HuH-7 (cell line): ENCODE measurements at places on chromosomes 7 and 10.

- no peak for DNase-seq
These were observed 34.8 kb upstream of the SH2D4B start for GRCh38 chr10:80502621-80503583.

- DNase-seq = no peak
These were observed 3.4 kb upstream of the LFNG start for GRCh38 chr7:2516194-2516555.

- DNase-seq = no peak
These were observed 832 bp downstream of the XRCC2 start for GRCh38 chr7:152674860-152675758.

- DNase-seq = peak; percentile 100
These were observed at the start of gene TPST1 for GRCh38 chr7:66204822-66205740. Gene TPST1, plus strand, starts transcription at chr7:66205334. Its CDS starts 35,092 bp downstream, at chr7:66240426.

GRCh38 chr10:24849501-24850299 is 102.7 kb downstream of the PRTFDC1 start:
- DNase-seq = no peak

DNA sequence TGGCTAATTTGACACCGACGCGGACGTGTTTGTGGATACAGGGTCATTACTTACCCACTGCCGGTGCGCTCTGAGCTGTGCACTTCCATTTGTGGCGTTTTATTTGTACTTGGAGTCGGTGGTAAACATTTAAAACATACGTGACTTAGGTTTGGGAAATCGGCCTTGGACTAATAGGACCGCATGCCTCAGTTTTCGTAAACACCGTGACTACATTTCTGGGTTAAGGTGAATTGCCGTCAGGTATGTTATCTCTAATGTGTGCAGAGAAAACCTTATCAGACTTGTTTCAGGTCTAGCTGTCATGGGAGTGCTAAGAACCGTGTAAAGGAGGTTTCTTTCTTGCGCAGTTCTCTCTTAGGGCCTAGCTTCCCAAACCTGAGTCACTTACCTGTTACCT is 51.7 kb upstream of the NCF1 start:
- no peak for DNase-seq

- DNase-seq = no peak
These were observed 41.5 kb upstream of the PRSS58 start for GRCh38 chr7:142299237-142299781.

DNA sequence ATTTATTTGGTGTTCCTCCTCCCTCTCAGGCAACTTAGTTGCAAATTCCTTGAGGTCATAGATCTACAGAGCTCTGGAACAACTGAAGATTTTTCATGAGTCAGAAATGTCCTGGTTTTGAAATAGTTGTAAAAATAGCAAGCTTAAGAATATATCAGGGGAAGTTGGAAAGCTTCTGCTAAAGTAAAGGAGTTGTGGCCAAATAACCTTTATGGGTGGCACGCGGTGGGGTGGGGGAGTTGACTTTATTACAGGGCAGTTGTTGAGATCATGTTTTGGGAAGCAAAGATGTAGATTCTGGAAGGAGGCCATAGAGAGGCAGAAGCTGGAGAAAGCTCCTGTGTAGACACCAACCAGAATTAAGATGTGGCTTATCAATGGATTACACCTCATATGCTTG is 326.0 kb upstream of the MTPN start:
- DNase-seq = no peak

DNA sequence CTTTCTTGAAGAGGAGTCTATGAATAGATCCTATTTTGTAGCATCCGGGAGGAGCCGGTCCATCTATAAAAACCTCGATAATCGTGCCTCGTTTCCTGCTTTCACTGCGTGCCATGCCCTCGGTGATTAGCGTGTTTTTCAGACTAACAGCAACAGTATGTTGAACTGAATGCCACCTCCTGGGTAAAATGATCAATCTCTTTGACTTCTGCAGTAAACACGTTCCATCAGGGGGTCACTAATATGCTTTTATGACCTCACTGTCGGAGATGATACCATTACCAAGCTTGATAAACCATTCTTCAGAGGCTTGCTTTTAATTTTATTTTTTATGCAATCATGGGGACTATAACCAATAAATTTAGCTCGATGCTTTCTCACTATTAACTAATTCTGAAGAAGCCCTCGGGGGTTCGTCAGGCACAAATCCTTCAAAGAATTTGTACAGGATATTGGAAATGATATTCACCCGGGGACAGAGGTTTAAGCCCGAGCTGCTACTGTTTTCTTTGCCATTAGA is 228.3 kb downstream of the ADARB2 start:
- DNase-seq = no peak

GRCh38 chr10:51170518-51171245 is 96.4 kb downstream of the PRKG1 start:
- DNase-seq = no peak

DNA sequence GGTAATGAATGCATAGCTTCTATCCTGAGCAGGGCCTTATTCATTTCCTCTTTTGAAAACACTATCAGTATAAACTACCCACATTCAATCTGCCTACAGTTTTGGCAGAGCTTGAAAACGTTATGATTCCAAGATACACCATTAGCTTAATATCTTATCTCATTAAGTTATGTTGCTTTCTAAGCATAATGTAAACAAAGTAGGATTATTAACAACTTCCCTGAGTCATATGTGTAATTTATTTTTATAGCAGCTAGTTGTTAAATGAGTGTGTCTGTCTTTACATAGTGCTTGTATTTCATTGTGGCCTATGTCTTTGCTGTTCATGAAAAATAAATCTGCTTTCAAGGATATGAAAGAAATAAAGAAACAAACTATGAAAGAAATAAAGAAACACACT is 106.2 kb upstream of the DLX6 start:
- no peak for DNase-seq

GRCh38 chr7:70042533-70042932 is 444.3 kb downstream of the AUTS2 start:
- no peak for DNase-seq

DNA sequence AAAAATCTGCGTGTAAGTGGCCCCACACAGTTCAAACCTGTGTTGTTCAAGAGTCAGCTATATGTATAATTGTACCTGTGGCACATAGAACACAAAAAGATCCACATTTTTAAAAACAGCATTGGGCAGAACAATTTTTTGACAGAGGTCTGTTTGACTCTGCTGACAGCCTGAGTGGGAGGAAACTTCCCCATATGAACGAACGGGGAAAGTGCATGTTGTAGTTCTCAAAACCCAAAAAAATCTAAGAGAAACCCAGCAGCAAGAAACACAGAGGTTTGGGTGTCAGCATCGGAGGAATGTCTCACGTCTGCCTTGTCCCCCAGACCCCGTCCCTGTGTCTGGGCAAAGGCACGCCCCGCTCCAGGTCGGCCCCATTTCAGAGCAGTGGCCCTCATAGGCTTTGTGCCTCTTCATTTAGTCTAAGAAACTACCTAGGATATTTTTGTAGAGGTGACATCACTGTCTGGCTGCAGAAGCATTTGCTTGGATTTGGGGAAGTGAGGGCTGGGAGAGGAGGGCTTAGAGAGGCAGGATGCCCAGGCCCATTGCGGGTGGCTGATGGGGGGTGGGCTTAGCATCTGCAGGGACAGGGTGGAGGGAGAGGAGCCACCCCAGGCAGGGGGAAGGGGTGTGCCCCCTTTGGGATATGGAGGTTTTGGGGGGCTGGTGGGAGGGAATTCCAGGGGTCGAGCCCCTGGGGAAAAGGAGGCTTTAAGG is 11.0 kb downstream of the CUX1 start:
- no peak for DNase-seq

DNA sequence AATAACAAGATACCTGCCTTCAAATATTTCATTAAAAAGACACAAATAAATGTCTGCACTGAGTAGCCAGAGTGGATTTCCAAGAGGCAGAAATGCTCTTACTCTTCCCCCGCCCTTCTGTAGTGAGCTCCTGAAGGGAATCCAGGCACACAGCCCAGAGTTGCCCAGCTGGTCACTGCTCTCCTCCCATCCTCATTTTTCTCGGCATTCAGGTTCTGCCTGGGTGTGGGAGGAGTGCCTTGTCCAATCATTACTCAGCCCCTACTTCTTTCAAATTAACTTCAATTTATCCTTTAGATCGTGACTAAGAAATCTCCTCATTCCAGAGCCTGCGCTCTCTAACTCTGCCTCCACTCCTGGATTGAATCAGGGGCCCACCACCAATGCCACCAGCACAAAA is 12.2 kb downstream of the CCDC6 start:
- DNase-seq = no peak

GRCh38 chr7:127771707-127772106 is 119.7 kb downstream of the SND1 start:
- DNase-seq = no peak

DNA sequence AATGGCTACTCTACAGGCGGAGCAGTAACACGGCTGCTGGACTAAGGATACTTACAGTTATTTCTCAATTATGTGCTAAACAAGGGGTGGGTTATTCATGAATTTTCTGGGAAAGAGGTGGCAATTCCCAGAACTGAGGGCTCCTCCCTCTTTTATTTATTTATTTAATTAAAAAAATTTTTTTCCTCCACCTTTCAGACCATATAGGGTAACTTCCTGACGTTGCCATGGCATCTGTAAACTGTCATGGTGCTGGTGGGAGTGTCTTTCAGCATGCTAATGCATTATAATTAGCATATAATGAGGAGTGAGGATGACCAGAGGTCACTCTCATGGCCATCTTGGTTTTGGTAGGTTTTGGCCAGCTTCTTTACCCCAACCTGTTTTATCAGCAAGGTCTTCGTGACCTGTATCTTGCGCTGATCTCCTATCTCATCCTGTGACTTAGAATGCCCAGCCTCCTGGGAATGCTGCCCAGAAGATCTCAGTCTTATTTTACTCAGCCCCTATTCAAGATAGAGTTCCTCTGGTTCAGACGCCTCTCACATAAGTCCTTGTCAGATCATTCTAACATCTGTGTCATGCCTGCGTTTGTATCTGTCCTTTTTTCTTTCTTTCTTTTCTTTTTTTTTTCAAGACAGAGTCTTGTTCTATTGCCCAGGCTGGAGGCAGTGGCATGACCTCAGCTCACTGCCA is 15.9 kb upstream of the STOX1 start:
- no peak for DNase-seq

- DNase-seq = no peak
These were observed 38.4 kb downstream of the PTPRE start for GRCh38 chr10:127945341-127945758.

- no peak for DNase-seq
These were observed 173.2 kb downstream of the PHTF2 start for GRCh38 chr7:77971726-77972125.

GRCh38 chr10:4687397-4687796 is 138.6 kb upstream of the AKR1E2 start:
- DNase-seq = no peak

DNA sequence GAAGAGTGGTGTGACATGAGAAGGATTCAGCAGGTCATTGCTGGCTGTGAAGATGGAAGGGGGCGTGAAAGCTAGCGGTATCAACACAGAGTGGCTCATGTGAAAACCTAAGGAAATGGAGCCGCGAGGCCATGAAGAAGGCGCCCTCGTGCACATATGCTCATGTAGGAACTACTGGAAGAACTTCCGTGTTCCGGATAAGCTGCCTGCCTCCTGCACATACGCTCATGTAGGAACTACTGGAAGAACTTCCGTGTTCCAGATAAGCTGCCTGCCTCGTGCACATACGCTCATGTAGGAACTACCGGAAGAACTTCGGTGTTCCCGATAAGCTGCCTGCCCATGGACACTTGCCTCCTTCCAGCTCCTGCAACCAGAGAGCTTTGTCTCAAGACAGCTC is 179.1 kb downstream of the SDK1 start:
- no peak for DNase-seq

DNA sequence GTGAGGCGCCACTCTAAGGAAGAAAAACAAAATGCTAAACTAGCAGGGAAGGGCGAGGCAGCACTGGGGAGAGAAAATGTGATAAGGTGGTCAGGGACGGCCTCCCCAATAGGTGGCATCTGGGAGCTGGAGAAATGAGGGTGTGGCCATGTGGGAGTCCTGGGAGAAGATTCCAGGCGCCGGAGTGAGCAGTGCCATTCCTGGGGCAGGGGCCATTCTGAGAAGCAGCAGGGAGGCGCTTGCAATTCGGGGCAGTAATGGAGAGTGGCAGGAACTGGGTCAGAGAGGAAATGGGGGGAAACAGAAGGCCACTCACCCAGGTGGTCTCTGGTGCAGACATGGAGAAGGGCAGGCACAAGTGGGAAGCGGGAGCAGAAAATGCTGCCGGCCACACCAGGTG is 61.8 kb upstream of the LRRC18 start:
- DNase-seq = no peak

GRCh38 chr7:11404355-11404754 is 427.6 kb downstream of the THSD7A start:
- no peak for DNase-seq

DNA sequence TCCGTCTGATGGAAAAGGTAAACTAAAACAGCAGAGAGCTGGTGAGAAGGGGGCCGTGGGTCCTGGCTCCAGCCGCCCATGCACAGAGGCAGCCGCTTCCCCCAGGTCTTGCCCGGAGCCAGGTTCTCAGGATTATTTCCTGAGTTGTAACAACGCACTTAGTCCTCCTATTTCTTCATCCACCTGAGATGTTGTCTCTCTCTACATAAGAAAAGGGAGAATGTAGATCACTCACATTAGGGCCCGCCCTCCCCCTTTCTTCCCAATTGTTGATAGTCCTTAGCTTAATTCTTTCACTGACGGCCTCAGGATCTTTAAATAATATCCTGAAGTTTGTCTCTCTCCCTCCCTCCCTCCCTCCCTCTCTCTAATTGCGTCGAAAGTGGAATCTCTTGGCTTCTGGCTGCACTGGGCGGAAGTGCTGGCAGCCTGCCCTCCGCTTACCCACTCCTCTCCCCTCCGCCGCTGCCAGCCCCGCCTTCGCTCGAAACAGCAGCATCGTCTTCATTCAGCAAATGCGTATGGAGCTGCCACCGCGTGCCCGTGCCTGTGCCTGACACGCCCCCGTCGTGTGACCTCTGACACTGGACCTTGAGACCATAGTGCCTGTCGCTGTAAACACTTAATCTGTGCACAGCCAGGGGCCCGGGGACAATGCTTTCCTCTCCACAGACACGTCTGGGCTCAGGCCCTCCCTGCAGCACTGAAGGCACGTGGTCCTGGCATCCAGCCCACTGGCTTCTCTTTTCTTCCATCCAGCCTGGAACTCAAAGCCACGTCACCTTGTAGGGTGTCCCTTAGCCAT is 174.5 kb upstream of the PPP2R2D start:
- no peak for DNase-seq

GRCh38 chr7:105230486-105230885 is 158.2 kb downstream of the SRPK2 start:
- no peak for DNase-seq
